ENCODE measurements at places on chromosomes 1 and 21.

GRCh38 chr1:24986372-24986965 lies 56.4 kb upstream of the RUNX3 start:
- DNase-seq, result no peak

GRCh38 chr21:34553151-34553952 lies 41.3 kb upstream of the KCNE1 start:
- DNase-seq, result no peak

DNA sequence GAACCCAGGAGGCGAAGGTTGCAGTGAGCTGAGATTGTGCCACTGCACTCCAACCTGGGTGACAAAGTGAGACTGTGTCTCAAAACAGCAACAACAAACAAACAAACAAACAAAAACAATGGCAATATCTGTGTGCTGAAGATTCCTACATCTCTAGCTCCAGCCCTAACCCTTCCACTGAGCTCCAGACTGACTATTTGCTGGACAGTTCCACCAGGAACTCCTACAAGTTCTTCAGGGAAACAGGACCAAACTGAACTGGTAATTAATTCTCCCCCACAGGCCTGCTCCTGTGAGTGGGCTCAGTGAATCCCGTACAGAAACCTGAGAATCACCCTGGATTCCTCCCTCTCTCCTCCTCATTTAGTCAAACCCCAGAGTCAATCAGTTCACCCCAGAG lies 1.5 kb downstream of the SERPINC1 start:
- no peak for DNase-seq

DNA sequence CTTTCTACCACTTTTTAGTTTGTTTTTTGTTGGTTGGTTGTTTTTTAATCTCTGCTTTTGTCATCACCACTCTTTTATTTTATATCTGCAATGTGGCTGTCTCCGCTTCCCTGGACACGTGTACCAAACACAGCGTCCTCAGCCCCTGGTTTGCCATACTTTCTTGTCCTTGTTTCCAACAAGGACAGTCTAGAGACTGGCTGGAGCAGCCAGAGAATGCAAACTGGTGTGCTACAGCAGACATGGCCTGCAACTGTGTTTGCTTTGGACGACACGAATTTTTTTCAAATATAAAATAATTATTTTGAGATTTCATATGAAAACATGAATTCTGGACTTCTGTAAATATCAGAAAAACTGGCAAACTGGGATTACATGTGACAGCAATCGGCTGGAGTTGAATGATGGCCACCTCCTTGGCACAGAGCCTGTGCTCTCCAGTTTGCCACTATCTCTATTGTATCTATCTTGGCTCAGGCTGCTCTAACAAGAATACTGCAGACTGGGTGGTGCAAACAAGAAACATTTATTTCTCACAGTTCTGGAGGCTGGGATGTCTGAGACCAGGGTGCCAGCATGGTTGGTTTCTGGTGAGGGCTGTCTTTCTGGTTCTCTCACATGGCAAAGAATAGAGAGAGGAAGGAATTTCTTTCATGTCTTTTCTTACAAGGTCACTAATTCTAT lies 34.6 kb upstream of the POU2F1 start:
- no peak for DNase-seq

- DNase-seq, result no peak
These were observed 13.5 kb downstream of the CYP4B1 start for GRCh38 chr1:46812065-46812963.

DNA sequence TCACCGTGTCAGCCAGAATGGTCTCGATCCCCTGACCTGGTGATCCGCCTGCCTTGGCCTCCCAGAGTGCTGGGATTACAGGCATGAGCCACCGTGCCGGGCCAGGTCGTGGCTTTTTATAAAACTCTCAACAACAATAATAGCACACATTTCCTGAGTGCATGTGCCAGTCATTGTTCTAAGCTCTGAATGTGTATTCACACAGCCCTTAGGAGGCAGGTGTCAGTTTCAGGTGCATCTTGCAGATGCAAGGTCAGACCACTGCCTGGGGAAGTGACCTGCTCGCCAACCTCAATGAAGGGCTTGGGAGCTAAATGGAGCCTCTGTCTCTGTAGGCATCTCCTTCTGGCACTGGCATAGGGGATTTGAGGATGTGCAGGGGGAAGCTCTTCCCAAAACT lies 1.6 kb upstream of the LEFTY2 start:
- no peak for DNase-seq

GRCh38 chr1:12678350-12678749 lies 34.5 kb downstream of the AADACL4 start:
- no peak for DNase-seq

DNA sequence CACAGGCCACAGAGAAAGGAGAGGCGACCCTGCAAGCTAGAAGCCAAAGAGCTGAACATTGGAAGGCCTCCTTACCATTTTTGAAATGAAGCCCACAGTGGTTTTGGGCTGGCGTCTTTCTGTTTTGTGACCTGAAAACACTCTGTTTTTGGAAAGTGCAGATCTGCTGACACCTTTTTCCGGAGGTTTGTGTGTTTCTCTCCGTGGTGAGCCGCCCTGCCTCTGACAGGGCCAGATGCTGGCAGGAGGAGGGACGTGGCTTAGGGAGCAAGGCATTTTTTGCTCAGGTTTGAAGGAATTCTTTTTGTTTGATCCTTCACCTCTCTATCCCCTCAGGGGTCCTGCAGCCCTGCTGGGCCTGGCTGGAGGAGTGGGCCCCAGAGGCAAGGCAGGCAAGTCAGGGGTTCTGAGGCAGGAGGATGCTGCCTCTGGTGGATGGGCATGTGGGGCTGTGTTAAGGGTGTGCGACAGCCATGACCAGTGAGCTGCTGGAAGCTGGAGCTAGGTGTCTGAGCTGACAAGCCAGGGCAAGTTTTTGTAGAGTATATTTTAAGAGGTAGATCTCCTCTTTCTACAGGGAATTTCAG lies 133.8 kb downstream of the CAMTA1 start:
- no peak for DNase-seq

- peak; percentile 18 for DNase-seq
These were observed 31.9 kb upstream of the EDN2 start for GRCh38 chr1:41516168-41517061.

All from stimulated activated CD8-positive, alpha-beta memory T cell treated with anti-CD3 and anti-CD28 coated beads, Interleukin-2, amount 100 ng/mL, for 1 hour (primary cell).